Activated naive CD8-positive, alpha-beta T cell treated with anti-CD3 and anti-CD28 coated beads, Interleukin-2, amount 50 U/mL, for 16 hours (primary cell): ENCODE measurements at places on chromosomes 7 and 10.

DNA sequence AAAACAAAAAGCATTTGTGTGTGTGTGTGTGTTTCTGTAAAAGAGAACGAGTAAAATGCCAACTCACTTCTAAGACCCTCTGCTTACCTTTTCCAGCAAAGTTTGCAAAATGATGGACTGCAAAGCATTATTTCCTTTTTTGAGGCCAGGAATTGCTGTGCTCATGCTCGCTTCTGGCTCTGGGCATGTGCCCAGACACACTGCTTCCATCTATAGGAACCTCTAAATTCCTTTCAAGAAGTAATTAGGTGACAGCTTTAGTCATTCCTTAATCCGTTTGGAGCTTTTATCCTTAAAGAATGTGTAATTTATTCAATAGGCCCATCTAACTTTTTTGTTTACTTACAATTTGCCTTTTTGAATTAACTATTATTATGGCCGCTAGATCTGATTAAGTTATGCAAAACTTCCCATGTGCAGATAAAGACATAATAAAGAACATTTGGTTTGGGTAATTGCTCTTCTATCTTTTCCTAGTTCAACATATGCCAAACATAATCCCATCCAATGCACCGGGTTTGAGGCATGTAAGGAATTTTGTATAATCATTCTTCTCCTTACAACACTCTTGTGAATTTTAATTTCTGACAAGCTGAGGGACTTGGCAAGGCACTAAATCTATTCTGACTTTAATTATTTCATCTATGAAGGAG, 34.7 kb downstream of the A1CF start:
- no peak for DNase-seq

DNA sequence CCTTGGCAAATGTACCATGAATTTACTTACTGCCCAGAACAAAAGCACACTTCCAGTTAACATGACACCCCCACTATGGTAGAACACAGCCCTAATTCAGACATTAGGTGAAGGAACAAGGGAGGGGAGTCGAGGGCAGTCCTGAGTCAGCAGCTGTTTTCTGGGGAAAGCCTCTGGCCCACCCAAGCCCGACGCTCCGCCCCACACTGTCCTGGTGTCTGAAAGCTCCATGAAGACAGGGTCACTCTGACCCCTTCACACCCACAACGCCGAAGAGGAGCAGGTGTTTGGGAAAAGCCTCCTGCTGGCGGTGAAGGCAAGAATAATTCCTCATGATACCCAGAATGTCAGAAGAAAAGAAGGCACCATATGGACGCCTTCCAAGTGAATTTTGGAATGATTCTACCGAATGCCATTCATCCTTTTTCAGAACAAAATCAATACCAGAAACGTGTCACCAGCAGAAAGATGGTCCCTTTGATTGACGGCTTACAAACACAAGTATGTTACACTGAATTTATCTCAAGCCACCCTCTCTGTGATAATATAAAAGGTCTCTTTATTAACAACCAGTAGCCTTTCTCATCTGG, 172.1 kb downstream of the DIP2C start:
- no peak for DNase-seq

- DNase-seq = no peak
Observed at GRCh38 chr7:158738841-158739240, 34.2 kb upstream of the NCAPG2 start.

DNA sequence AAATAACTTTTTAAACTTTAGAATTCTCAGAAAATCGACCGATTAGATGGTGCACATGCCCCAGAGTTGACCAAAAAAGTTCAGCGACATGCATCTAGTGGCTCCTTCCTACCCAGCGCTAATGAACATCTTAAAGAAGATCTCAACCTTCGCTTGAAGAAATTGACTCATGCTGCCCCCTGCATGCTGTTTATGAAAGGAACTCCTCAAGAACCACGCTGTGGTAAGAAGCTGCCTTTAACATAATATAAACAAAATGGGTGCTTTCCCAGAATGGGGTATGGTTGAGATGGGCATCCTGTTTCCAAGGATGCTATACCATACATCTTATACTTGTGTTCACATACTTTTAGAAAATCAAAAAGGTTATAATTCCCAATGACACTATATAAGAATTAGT, 24.6 kb downstream of the GLRX3 start:
- DNase-seq = no peak

GRCh38 chr7:3495954-3496353, 194.9 kb downstream of the SDK1 start:
- no peak for DNase-seq

DNA sequence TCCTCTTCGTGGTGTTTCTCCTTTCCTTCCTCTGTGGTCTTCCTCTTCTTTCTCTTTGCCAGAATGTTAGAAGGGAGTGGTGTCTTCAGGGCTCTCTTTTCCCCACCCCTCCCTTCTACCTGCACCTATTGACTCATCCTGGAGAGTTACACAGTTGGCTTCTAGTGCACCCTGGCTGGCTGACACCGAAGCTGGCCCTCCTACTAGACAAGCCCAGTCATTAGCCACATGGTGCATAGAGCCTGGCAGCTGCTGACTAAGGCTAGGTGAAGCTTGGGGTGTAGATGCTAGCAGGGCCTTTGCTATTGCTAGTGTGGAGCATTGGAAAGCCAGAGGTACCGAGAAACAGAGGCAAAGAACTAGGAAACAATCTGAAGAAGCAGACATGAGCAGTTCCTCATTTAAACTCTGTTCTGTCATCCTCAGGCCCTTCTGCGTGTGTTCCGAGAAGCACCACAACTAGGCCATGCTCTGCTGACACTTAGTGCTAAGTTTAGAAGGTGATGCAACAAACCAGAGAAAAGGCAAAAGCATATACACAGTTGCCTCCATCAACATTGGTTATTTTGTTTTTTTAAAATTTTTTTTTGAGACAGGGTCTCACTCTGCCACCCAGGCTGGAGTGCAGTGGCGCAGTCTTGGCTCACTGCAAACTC, 213.9 kb downstream of the BAMBI start:
- DNase-seq = no peak

- DNase-seq = no peak
Observed at GRCh38 chr7:112721366-112721765, 68.8 kb downstream of the TMEM168 start.

DNA sequence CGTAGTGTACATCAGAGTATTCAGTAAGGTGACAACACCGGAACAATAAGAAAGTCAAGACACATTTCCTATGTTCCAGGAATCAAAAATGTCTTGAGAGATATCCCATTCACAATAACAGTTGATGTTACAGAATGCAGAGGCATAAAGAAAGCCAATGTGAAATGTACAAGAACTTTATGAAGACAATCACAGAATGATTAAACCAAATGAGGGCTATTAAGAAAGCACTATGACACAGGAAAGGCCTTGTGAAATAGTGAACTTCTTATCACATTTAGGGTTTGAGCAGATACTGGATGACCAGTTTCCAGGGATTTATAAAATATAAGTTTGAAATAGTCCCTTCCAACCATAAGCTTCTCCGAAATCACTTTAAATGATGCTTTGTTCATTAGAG, 52.7 kb downstream of the VWDE start:
- DNase-seq = no peak

- no peak for DNase-seq
Observed at GRCh38 chr7:139321071-139321745, 19.9 kb upstream of the FMC1 start.
